Left renal cortex interstitium (tissue), 4 donors: ENCODE measurements at places on chromosomes 2 and 18.

GRCh38 chr18:62539284-62540165, 16.7 kb downstream of the ZCCHC2 start:
- DNase-seq, result no peak

GRCh38 chr18:51490860-51491259, 293.4 kb upstream of the MEX3C start:
- DNase-seq, result no peak

DNA sequence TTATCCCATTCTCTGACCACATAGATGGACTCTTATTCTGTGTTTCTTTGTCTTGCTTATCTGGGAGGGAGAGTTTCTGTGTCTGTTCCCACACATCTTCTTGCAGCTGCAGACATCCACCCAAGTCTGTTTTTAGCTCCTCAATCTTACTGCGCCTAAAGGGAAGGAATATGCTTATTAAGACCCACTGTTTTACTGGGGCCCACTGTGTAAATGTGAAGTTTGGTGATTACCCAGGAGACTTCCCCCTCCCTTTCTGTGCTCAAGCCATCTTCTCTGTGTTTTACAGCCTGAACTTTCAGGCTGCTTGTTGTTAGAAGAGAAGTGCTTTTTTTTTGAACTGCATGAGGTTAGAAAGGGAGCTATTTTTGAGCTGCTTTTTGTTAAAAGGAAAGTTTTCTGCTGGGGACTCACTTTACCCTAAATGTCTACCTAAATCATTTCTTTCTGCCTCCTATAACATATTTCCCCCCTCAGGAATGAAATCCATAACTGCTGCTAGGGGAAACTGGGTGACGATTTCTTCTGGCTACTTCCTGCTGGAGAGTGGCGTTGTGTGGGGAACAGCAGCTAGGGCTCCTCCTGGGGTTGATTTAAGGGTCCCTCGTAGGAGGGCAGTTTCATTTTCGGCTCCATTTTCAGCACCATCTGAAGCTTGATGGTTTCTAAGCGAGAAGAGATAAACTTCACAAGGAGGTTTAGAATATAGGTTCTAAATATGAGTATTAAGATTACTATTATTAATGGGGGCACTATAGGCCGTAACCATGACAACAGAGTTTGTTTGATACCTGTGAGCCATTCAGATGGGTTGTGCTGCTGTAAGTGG, 39.5 kb upstream of the GMCL1 start:
- no peak for DNase-seq

DNA sequence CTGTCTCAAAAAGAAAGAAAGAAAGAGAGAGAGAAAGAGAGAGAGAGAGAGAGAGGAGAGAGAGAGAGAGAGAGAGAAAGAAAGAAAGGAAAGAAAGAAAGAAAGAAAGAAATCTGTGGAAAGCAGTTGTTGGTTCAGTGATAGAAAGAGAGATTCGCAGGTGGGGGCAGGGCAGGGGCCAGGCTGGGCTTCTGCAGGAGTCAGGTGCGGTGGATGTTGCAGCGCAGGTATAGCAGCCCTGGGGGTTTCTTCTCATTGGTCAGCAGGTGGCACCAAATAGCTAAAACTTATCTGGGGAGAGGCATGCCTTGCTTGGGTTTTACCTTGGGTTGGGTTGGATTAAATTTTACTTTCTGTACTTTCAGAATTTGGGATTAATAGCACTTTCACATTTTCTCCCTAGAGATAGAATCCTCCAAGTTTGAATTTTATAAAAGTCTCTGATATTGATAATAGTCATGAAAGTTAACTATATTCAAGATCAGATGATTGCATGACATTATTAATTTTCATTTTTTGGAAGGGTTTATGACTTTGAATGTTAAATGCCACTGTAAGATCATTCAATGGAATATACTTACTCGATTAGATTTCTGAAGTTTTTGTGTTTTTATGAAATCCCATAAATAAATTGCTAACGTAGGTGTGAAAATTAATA, 66.6 kb downstream of the SPTBN1 start:
- DNase-seq, result no peak

- DNase-seq, result no peak
These were observed 18.0 kb upstream of the SERPINB11 start for GRCh38 chr18:63684718-63685117.

DNA sequence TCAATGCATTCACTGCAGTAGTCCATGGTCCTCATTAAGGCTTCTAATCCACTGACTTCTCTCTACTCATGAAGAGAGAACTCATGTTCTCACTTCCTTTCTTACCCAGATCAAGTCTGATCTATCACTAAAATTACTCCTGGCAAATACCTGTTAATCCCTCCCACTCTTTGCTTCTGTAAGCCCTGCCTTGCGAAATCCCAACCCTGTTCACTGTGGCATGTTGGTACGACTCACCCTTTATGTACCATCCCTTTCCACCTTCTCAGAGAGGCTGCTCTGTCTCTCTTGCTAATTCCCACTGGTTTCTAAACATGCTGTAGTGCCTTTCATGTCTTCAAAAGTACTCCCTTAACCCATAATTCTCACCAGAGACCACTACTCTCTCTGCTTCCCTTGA, 272.2 kb upstream of the ACVR2A start:
- no peak for DNase-seq

- no peak for DNase-seq
These were observed 45.0 kb upstream of the TCF4 start for GRCh38 chr18:55633032-55633431.

DNA sequence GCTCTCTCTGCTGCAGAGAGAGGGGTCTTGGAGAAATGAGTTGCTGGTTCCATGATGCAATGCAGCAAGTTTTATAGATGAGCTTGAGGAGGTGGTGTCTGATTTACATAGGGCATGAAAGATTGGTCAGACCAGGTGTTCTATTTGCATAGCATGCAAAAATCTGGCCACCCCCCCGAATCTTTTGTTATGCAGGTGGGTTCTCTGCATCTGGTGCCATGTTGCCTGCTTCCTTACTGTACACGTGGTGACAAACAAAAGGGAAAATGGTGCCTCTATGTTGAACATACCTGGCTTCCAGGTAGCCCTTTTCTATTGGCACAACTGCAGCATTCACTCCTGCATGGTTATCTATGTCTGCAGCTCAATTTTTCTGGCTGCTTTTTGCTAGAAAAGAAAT, 169.4 kb downstream of the GALNT1 start:
- no peak for DNase-seq

DNA sequence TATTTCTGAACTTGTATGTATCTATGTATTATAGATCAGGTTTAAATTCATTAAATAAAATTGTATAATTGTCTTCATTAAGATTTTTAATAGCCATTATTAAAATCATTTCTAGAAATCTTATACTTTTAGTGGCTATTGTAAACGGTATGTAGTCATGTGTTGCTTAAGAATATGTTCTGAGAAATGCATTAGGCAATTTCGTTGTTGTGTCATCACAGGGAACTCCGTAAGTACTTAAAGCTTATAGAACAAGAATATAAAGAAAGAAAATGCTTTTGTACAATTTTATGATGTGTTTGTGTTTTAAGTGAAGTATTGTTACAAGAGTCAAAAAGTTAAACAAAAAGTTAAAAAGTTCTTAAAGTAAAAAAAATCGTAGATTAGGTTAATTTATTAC, 765.8 kb downstream of the METTL4 start:
- DNase-seq, result no peak

DNA sequence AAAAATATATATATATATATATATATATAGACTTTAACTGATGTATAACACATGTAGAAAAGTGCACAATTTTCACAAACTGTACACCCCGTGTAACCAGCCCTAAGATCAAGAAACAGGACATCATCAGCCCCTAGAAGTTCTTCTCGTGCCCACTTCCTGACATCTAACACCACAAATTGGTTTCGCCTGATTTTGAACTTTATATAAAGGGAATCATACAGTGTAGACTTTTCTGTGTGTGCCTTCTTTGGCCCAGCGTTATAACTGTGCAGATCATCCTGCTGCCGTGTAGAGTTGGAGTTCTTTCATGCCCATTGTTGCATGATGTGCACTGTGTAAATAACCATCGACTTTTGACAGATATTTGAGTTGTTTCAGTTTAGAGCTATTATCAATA, 41.0 kb downstream of the SMAD7 start:
- DNase-seq, result no peak

GRCh38 chr2:13917958-13918357, 714.6 kb upstream of the LRATD1 start:
- DNase-seq, result no peak

GRCh38 chr2:74745766-74746165, 88.2 kb upstream of the HK2 start:
- DNase-seq, result no peak

- DNase-seq, result no peak
These were observed 106.4 kb upstream of the SMIM21 start for GRCh38 chr18:75533950-75534349.

GRCh38 chr18:38458698-38459097, 893.1 kb upstream of the CELF4 start:
- no peak for DNase-seq

- no peak for DNase-seq
These were observed 674 bp upstream of the ERBB4 start for GRCh38 chr2:212539072-212539880.

- no peak for DNase-seq
These were observed 4.9 kb downstream of the PDCD1 start for GRCh38 chr2:241853651-241854341.

GRCh38 chr2:71742953-71743601, 289.7 kb downstream of the DYSF start:
- no peak for DNase-seq

- DNase-seq, result no peak
These were observed 589.8 kb downstream of the PLCL1 start for GRCh38 chr2:198394208-198394607.

GRCh38 chr2:198628596-198628995, 824.2 kb downstream of the PLCL1 start:
- DNase-seq, result no peak

DNA sequence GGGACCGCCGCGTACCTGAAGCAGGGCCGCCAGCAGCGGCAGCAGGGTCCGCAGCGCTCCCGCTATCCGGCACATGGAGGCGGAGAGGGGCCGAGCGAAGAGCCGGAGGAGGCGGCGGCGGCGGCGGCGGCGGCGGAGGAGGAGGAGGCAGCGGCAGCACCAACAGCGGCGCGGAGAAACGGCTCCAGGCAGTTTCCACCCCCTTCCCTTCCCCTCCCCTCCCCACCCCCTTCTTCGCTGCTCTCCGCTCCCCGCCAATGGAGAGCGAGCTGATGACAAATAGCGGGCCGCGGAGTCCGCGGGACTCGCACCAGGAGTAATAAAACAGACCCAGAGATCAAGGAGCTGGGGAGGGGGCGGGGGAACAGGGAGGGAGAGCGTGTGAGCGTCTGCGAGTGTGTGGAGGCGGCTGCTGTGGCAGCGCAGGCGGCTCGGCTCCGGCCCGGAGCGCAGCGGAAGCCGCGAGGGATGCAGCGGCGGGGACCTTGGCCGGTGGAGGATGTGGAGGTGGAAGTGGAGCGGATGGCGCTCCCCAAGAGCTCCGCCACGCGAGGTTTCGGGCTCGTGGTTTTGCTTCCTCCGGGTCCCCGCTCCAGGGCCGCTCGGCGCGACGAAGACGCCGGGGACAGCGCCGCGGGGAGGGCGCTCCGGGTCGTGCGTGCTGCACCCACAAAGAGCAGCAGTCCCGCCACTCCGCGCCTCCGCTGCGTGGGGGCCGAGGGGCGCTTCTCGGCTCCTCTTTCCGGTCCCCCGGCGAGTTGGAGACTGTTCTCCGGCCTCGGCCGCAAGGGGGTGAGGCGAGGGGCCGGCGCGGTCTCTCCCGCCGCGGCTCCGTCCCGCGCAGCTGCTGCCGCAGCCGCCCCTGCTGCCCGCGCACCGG, at the start of gene CDH2:
Gene CDH2 (minus strand): TSS at position 183 of the 880 bp plus-strand sequence. CDS start 108 bp downstream, at position 75.
- peak; percentile 83 for DNase-seq
